Fibroblast of skin of left quadriceps (primary cell): ENCODE measurements at places on chromosomes 5 and 9.

DNA sequence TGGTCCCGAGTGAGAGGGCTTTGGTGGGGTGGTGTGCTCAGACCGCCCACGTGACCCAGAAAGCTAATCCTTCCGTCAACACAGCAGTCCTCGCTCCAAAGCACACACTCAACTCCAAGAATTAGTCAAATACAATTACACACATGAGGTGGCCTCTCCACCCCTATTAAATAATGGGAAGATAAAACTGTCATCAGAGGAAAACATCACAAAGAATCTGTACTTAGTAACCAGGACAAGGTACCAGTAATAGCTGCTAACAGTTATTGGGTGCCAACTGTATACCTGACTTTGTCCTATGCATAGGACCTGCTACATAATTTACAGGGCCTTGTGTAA is 222.8 kb downstream of the HSPA4 start:
- no peak for DNase-seq

GRCh38 chr5:14240359-14240758 is 97.2 kb downstream of the TRIO start:
- DNase-seq: peak; percentile 50

GRCh38 chr9:81321551-81321950 is 367.8 kb downstream of the TLE1 start:
- no peak for DNase-seq

- DNase-seq: no peak
Measured at GRCh38 chr9:99962680-99963261, 56.3 kb downstream of the STX17 start.

- DNase-seq: no peak
Measured at GRCh38 chr9:1598270-1598669, 416.9 kb upstream of the SMARCA2 start.

- no peak for DNase-seq
Measured at GRCh38 chr5:62287237-62287636, 18.8 kb upstream of the KIF2A start.

GRCh38 chr5:135138116-135138850 is 104.3 kb upstream of the PITX1 start:
- DNase-seq: no peak

GRCh38 chr5:13957032-13957645 is 12.7 kb upstream of the DNAH5 start:
- peak; percentile 24 for DNase-seq

DNA sequence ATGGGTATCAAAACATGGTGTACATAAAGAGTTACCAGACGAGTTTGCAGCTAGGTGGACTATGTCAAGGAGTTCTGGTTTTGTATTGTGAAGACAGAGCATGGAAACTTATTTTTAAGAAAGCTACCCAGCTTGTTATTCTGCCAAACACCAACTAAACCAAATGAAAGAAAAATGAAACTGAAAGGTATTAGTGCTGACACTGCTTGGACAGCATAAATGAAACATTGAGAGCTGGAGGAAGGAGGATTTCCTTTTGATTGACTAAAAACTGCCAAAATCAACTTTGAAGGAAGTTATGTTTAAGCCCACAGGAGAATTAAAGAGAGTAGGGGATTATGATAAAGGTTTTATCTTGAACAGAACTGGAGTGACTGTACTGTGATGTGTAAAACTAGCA is 766.2 kb downstream of the PTPRD start:
- no peak for DNase-seq

DNA sequence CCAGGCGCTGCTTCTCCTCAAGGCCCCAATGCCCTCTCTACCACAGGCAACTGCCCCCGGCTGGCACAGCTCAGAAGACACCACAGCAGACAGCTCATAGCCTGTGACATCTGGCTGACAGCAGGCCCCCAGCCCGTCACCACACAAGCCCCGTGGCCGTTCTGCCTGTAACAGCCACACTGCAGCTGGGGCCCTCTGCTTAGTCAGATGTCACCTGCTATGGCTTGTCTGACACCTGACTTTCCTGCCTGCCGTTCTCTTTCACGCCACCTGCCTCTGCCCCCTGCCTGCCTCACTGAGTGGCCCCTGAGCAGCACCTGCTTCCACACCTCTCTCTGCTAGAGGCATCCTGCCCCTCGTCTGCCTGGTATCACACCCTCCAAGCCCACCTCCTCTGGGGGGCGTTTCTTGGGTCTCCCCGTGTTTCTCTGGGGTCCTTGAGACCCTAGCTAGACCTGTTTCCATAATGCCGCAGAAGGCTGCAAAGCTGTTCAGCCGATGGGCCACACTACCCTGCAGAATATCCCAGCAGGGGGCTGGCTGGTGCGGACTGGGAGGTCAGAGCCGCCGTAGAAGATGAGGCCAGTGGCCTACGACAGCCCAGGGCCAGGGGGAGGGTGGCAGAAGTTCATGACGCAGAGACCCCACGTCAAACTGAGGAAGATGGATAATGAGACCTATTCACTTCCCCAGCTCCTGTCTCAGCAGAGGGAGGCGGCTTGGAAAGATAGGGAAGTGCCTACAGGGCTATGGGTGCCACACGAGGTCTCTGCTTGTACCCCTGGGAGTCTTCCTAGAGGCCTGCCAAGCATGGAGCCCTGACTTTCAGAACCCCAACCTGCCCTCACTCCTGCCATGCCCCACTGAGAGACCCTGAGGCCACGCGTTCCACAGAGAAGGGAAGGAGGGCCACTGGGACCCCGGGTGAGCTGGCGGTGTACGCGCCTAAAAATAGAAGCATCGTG is 95.1 kb downstream of the ZNF354C start:
- DNase-seq: no peak

DNA sequence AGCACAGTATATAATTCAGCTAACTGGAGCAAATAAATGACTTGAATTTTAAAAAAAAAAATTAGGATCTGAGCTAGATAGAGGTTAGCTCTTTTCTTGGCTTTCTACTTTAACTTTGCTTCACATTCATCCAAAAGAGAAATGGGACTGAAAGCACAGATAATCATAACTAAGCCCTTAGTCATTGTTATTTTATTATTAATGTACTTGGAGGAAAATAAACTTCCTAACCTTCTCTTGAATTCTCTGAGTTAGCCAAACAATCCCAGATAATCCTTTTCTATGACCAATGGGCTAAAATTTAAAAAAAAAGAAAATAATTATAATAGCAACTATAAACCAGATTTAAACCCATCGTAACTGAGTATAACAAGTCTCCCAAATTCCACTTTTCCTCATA is 57.6 kb upstream of the RASA1 start:
- no peak for DNase-seq

GRCh38 chr5:127229185-127229889 is 61.3 kb upstream of the MEGF10 start:
- DNase-seq: no peak

DNA sequence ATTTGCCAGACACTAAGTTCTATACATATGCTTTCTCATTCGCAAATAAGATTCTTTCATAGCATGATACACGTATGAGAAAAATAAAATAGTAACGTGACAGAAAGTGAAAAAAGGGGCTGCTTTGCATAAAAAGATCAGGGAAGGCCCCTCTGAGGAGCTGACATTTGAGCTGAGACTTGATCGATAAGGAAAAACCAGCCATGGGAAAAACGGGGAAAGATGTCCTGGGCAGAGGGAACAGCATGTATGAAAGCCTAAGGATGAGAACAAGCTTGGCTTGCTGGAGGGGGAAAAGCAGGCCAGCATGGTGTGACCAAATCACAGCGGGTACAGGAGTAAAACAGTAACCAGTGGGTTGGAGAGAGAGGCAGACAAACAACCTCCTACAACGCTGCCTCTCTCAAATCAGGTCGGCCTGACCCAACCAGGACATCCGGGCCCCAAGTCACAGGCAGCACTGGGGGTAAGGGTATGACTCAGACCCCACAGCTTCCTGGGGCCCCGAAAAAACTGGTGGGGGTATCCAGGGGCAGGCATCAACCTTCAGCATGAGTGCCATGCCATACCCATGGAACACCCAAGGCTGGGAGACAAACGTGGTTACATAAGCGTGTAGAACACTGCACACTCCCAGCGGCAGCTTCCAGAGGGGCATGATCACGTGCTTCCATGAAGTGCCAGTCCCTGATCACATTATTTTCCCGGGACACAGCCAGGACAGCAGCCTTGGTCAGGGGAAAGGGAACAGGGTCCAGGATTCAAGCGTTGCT is 2.2 kb downstream of the TNIP1 start:
- DNase-seq: no peak

DNA sequence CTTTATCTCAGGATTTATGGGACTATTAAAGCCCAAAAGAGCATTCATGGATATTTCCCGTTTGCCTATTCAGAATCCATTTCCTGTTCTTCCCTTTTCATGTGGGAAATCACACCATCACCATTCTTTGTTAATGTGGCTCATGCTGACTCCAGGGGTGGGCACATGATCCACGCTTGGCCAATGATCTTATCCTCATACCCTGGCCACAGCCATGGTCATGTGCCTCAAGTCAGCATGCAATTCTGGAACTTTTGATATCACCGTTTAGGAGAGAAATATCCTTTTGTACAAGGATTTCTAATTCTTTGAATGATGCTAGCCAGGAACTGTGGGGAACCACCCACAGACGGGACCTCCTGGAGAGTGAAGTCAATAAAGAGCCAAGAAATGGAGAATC is 272.2 kb downstream of the PRELID2 start:
- no peak for DNase-seq

GRCh38 chr5:149406203-149406978 is 27.3 kb upstream of the IL17B start:
- DNase-seq: peak; percentile 99

GRCh38 chr5:651296-652022 is 39.3 kb downstream of the CEP72 start:
- no peak for DNase-seq

DNA sequence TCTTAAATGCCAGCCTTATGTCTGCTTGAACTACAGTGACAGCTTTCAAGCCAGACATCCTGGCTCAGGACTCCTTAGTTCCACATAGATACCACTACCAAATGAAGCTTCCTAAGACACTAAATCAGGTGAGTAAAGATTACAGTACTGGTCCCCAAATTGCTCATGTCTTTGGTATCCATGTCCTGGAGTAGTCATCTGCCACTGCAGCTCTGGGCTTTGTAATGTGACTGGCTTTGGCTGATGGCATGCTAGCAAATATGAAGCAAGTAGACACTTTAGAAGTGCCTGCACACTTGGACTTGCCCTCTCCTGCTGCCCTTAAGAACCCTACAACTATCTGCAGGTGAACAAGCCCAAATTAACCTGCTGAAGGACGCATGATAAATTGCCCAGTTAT is 334.9 kb downstream of the BNC2 start:
- no peak for DNase-seq

- DNase-seq: no peak
Measured at GRCh38 chr5:156456857-156457256, 129.9 kb downstream of the SGCD start.

- DNase-seq: no peak
Measured at GRCh38 chr9:128146591-128147120, 2.6 kb upstream of the LCN2 start.

DNA sequence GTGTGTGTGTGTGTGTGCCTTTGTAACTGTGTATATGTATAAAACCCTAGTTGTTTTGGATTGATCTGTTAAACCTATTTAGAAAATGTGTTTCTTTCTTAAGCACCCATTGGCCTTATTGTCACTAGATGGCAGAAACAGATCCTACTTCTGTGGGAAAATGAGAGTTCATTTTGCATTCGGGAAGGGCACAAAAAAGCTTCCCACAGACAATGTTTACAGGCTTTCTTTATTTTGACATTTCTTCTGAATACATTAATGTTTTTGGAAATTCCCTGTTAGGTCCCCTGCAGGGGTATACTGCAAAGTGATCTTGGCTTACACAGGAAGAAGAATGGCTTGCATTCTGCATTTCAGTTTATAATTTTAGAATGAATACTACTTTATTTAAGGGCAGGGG is 481.8 kb upstream of the ARRDC3 start:
- no peak for DNase-seq

DNA sequence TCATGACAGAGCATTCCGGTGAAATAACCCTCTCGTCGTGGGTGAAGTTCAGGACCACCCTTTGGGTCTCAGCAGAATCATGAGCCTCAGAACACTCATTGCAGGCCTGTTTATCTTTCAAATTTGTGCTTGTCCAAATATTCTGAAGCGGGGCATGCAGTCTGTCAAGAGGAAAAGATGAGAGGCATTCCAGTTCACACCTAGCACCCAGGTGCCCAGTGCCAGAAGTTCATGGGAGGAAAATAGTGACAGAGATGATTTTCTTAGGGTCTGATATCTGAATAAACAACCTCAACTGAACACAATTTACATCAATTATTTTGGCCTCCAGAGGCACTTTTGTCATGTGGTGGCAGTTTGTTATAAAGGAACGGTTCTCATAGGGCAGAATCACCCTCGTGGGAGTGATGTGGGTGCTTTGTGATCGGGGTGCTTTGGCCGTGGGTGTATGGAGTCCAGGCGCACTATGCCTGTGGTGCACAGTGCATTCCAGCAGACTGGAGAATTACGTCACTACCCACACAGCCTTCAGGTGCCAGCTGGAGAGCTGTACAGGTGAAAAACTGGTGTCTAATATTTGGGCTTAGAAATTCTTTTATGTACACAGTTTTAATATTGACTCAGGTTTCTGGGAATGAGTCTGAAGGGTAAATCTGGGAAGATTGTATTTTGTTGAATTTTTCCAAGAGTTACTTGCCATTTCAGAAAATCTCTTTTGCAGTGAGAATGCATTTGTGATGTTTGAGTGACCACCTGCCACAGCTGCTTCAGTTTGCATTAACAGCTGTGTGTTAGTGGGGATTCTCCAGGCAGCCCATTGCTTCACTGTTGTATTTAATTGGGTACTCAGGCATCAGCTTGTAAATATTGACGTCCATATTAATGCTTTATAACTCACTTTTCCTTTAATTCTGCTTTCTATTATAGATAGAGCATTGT is 289.3 kb downstream of the FANCC start:
- no peak for DNase-seq

GRCh38 chr9:130193531-130194377 is 21.6 kb downstream of the NCS1 start:
- DNase-seq: no peak

DNA sequence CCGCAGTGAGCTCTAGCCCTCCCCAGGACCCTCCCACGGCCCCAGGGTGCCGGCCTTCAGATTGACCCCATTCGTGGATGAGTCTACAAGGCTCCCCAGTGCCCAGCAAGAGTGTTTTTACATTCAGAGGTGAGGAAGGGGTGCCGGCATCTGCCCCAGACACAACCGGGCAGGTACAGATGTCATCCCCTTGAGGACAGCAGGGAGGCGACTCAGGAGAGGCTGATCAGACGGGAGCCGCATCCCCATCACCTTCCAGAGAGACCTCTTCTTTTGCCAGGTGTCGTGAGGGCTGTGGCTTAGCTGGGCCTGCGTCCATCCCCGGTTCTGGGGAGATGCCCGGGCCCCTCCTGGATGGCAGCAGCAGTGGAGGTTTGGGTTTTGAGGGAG is 4.3 kb upstream of the LRRC14B start:
- no peak for DNase-seq

DNA sequence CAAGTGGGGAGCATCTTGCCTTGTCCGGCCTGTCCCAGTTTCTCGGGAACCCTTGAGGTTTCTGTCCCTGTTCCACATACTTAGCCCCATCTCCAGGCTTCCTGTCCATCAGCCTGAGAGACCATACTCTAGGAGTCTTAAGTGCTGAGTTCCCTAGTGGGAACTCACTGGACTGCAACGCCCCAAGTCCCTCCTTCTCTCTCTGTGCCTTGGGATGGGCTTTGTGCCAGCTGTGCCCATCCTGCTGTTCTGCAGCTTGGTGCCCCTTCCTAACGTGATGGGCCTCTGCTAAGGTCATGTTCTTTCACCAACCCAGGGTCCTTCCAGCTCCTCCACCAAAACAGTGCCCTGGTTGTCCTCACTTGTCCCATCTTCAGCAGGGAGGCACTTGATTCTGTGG is 222.3 kb upstream of the ANKRD55 start:
- no peak for DNase-seq
